SJSA1 (cell line): ENCODE measurements at places on chromosomes 16 and 17.

- no peaks in the 10 kb centered on the region for H3K36me3 ChIP-seq
- no peak overlapping the region for H3K4me3 ChIP-seq
- no peaks in the 10 kb centered on the region for H3K27me3 ChIP-seq
- H3K4me1 ChIP-seq = no peaks in the 10 kb centered on the region
- DNase-seq = no peak
- no peak overlapping the region for H3K27ac ChIP-seq
These were observed 26.7 kb upstream of the PLCG2 start for GRCh38 chr16:81752225-81752875.

DNA sequence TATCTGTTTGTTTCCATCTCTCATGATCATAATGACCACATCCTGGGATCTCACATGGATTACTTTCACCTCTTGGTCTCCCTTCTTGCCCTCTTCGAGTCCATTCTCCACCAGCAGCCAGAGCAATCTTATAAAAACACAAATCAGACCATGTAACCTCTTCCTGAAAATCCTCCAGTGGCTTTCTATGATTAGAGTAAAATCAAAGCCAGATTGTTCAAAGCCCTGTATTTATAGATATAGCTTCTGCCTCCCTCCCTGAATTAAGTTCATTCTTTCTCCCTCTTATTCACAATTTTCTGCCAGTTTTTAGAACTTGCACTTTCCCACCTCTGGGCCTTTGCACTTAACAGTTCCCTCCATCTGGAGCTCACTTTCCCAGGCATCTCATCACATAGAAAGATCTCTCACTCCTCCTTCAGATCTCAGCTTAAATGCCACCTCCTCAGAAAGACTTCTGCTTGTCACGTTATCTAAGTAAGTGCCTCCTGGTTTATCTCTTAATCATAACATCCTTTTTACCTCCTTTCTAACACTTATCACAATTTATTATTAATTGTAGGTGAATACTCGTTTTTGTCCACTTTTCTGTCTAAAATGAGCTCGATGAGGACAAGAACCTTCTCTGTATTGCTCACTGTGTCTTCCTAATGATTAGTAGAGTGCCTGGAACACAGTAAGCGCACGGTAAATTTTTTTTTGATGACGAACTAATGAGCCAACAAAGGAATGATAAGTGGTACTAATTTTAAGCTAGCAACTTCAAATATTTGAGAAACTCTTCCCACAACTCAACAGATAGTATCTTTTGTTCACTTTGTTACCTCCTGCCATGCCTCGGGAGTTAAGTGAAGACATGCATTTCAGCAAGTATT is 80.5 kb downstream of the CYB561 start:
- no peak overlapping the region for H3K27ac ChIP-seq
- no peaks in the 10 kb centered on the region for H3K27me3 ChIP-seq
- no peaks in the 10 kb centered on the region for H3K36me3 ChIP-seq
- no peaks in the 10 kb centered on the region for H3K4me1 ChIP-seq
- H3K4me3 ChIP-seq = no peak overlapping the region

GRCh38 chr16:27387724-27388123 is 14.2 kb upstream of the IL21R start:
- H3K4me3 ChIP-seq = no peak overlapping the region
- peaks cover 12% of the 10 kb centered on the region; the same call in 1 of the 2 replicates for H3K27me3 ChIP-seq
- H3K27ac ChIP-seq = no peak overlapping the region
- H3K4me1 ChIP-seq = no peaks in the 10 kb centered on the region
- no peaks in the 10 kb centered on the region for H3K36me3 ChIP-seq

DNA sequence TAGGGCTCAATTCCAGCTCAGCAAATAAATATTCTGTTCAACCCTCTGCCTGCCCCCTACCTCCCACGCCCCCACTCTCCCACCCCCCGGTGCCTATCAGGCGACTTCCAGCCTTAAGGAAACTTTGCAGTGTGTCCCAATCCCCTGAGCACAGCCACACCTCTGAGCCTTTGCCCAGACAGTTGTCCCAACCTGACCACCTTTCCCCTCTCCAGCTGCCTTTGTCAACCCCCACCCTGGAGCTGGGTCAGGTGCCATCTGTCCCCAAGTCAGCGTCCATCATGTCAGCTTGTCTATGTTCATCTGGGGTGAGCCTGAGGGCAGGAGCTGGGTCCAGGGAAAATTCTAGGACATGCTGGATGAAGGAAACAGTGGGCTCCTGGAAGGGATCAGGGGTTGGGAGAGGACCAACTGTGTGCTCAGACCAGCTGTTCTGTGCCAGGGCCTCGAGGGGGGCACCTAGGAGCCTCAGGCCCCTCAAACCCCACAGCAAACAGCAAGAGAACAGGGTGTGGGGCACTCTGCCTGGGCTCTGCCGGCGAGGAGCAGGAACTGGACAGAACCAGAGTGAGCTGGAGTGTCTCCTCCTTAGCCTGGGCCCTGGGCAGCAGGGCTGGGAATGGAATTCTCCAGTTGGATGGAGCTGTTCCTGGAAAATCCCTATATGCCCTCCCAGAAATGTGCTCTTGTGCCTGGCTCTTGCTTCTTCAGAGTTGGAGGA is 17.8 kb downstream of the CDH16 start:
- no peaks in the 10 kb centered on the region for H3K27me3 ChIP-seq
- H3K27ac ChIP-seq = no peak overlapping the region
- no peak for DNase-seq

- H3K4me3 ChIP-seq = no peak overlapping the region
- H3K27me3 ChIP-seq = no peaks in the 10 kb centered on the region
- DNase-seq = peak; percentile 44
- H3K27ac ChIP-seq = no peak overlapping the region
These were observed 105.2 kb downstream of the RPTOR start for GRCh38 chr17:80649672-80650330.

DNA sequence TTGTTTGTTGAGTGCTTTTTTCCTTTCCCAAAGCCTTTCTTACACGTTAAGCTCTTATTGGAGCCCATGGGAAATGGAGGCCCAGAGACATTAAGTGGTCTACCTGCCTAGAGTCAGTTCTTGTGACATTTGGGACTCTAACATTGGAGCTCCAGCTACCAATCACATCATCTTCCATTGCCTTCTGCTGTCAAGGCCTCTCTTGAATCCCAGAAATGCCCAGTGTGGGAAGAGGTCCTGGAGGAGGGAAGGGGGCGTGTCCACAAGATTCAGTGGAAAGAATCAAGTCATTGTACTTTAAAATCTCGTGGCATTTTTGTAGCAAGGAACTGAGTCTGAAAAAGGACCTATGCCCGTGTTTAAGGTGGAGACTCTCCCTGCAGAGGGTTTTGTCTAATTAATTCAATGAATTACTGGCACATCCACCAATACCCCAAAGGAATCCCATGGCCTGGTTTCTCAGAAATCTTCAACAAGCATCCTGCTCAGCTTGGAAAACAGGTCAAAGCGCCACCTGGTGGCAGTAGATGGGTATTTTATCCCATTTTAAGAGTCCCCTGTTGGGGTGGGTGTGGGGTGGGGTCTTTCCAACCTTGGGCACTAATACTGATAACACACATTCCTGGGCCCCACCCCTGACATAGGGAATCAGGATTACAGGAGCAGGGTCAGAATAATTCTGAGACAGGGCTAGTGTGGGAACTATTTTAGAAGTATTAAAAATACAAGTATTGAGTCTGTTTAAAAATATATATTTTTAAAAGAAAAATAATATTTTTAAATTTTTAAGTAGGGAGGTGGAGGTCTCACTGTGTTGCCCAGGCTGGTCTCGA is 24.6 kb downstream of the GPT2 start:
- H3K4me3 ChIP-seq = no peak overlapping the region
- H3K27ac ChIP-seq = no peak overlapping the region
- no peaks in the 10 kb centered on the region for H3K27me3 ChIP-seq

GRCh38 chr16:76956394-76956793 is 234.6 kb upstream of the MON1B start:
- H3K4me1 ChIP-seq = no peaks in the 10 kb centered on the region
- no peak overlapping the region for H3K4me3 ChIP-seq
- no peak overlapping the region for H3K27ac ChIP-seq

DNA sequence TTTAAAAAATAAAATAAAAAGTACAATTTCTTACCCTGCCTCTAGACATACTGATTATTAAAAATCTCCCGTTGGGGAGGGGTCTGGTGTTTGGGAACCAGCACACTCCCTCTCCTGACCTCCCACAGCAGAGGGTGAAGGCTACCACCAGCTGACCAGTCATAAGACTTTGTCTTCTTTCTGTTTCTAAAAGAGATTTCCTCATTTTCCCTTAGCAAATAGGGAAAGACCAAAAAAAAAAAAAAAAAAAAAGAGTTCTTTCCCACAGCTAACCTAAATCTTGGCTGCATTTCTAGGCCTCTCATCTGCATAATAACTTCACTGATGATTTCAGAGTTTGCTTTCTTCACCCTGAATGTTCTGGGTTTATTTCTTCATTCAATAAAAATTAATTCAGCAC is 30.3 kb downstream of the CDK5RAP3 start:
- no peak overlapping the region for H3K27ac ChIP-seq
- no peaks in the 10 kb centered on the region for H3K36me3 ChIP-seq
- no peak overlapping the region for H3K4me3 ChIP-seq

GRCh38 chr17:82923366-82924113 is 83.7 kb upstream of the ZNF750 start:
- H3K27ac ChIP-seq = no peak overlapping the region
- peaks cover 42% of the 10 kb centered on the region for H3K36me3 ChIP-seq
- DNase-seq = no peak
- no peaks in the 10 kb centered on the region for H3K27me3 ChIP-seq
- no peaks in the 10 kb centered on the region for H3K4me1 ChIP-seq

DNA sequence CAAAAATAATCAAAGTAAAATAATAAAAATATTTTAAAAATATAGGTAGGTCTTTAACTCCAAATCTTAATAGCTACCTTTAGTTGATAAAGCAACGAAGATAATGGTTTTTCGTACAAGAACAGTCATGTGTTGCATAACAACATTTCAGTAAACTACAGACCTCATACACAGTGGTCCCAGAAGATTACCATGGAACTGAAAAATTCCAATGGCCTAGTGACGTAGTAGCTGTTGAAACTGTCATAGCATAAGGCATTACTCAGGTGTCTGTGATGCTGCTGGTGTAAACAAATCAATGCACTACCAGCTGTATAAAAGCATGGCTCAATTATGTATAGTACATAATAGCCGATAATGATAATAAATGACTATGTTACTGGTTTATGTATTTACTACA is 43.9 kb downstream of the CREBBP start:
- no peak overlapping the region for H3K4me3 ChIP-seq
- peaks cover 27% of the 10 kb centered on the region for H3K36me3 ChIP-seq
- DNase-seq = no peak

GRCh38 chr17:28574526-28574925 is 2.2 kb downstream of the ALDOC start:
- H3K27me3 ChIP-seq = no peaks in the 10 kb centered on the region
- H3K4me1 ChIP-seq = peaks cover 16% of the 10 kb centered on the region
- no peak overlapping the region for H3K27ac ChIP-seq
- H3K4me3 ChIP-seq = no peak overlapping the region
- DNase-seq = no peak

GRCh38 chr16:84786605-84787262 is 33.1 kb upstream of the CRISPLD2 start:
- H3K27me3 ChIP-seq = no peaks in the 10 kb centered on the region
- no peak overlapping the region for H3K27ac ChIP-seq
- H3K4me1 ChIP-seq = no peaks in the 10 kb centered on the region
- H3K4me3 ChIP-seq = no peak overlapping the region
- H3K36me3 ChIP-seq = no peaks in the 10 kb centered on the region
- no peak for DNase-seq

GRCh38 chr16:58392215-58393137 is at the start of gene GINS3:
Gene GINS3 (plus strand): TSS chr16:58392471. CDS start chr16:58392602, 131 bp downstream.
- peak within 1 kb of the TSS; percentile 68 for H3K27ac ChIP-seq
- peak; percentile 90 for DNase-seq
- peaks cover 8% of the 10 kb centered on the region for H3K4me1 ChIP-seq

- H3K27ac ChIP-seq = no peak overlapping the region
- DNase-seq = no peak
- H3K36me3 ChIP-seq = no peaks in the 10 kb centered on the region
- no peak overlapping the region for H3K4me3 ChIP-seq
- 0 out of 2 replicates have a peak, but pooled peaks cover 6% of the 10 kb centered on the region for H3K27me3 ChIP-seq
- H3K4me1 ChIP-seq = no peaks in the 10 kb centered on the region
These were observed 218.7 kb downstream of the GSG1L start for GRCh38 chr16:27844826-27845225.

- H3K27ac ChIP-seq = no peak overlapping the region
- peaks cover 13% of the 10 kb centered on the region for H3K36me3 ChIP-seq
- no peak overlapping the region for H3K4me3 ChIP-seq
- no peak for DNase-seq
- peaks cover 37% of the 10 kb centered on the region for H3K4me1 ChIP-seq
These were observed 138.6 kb downstream of the CLEC16A start for GRCh38 chr16:11082860-11083388.

- peak overlapping the region; percentile 5; the same call in 1 of the 2 replicates for H3K4me3 ChIP-seq
- H3K4me1 ChIP-seq = peaks cover 14% of the 10 kb centered on the region
- H3K27ac ChIP-seq = peak overlapping the region; percentile 8; the same call in 1 of the 2 replicates
- H3K27me3 ChIP-seq = no peaks in the 10 kb centered on the region
These were observed 14.2 kb upstream of the SLC38A10 start for GRCh38 chr17:81309140-81309858.

GRCh38 chr16:2027024-2028010 is 615 bp downstream of the NHERF2 start:
- peaks cover 6% of the 10 kb centered on the region for H3K36me3 ChIP-seq
- no peak overlapping the region for H3K27ac ChIP-seq
- peak overlapping the region; percentile 55 for H3K4me3 ChIP-seq
- DNase-seq = no peak
- H3K4me1 ChIP-seq = peaks cover 36% of the 10 kb centered on the region

GRCh38 chr17:78253946-78254672 is 22.7 kb downstream of the TMEM235 start:
- peaks cover 17% of the 10 kb centered on the region for H3K4me1 ChIP-seq
- H3K27ac ChIP-seq = peak overlapping the region; percentile 16; the same call in 1 of the 2 replicates
- DNase-seq = peak; percentile 89
- peak overlapping the region; percentile 69 for H3K4me3 ChIP-seq
- H3K27me3 ChIP-seq = no peaks in the 10 kb centered on the region

DNA sequence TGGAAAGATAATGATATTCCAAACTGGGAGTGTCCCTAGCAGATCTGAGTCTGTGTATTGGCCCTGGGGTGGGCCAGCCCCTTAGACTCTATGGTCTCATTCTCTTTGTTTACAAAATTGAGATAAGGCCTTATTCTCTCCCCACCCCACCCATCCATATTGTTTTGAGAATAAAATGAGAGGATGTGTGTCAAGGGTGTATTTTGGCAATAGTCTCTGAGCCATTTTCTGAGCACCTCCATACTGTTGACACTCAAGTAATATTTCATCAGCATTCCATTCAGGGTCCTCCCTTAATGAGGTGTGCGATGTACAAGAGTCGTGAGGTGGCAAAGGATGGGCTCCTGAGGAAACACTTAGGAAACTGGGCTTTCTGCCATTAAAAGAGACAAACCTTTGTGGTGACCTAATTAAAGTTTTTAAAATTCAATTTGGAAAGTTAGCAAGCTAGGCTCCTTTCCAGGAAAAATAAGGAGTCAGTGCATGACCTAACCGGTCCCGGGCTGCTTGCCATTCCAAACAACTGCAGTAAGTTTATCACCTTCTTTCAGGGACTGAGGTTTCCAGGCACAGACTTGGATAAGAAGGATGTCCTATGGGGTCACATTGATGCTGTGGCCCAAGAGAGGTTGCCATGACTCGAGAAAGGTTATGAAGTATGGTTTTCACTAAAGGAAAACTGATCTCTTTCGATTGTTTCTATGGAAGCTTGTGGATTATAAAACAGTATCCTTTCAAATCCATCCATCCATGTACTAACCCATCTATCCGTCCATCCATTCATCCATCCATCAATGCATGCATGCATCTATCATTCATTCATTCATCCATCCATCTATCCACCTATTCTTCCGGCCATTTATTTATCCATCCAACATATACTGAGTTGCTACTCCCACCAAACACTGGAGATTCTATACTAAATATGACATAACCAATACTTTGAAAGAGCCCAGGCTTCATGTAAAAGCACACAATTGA is 443.3 kb downstream of the UTP18 start:
- DNase-seq = no peak
- H3K27me3 ChIP-seq = no peaks in the 10 kb centered on the region
- H3K4me3 ChIP-seq = no peak overlapping the region
- no peak overlapping the region for H3K27ac ChIP-seq
- H3K36me3 ChIP-seq = no peaks in the 10 kb centered on the region
- no peaks in the 10 kb centered on the region for H3K4me1 ChIP-seq
